AG09309 (cell line): ENCODE measurements at places on chromosomes 1 and 21.

GRCh38 chr1:154982341-154982740, 803 bp upstream of the FLAD1 start:
- no peak for DNase-seq

- no peak for DNase-seq
These were observed 28.5 kb upstream of the SELENON start for GRCh38 chr1:25771221-25772114.

GRCh38 chr21:31339721-31340120, 4.3 kb downstream of the TIAM1 start:
- DNase-seq, result no peak

DNA sequence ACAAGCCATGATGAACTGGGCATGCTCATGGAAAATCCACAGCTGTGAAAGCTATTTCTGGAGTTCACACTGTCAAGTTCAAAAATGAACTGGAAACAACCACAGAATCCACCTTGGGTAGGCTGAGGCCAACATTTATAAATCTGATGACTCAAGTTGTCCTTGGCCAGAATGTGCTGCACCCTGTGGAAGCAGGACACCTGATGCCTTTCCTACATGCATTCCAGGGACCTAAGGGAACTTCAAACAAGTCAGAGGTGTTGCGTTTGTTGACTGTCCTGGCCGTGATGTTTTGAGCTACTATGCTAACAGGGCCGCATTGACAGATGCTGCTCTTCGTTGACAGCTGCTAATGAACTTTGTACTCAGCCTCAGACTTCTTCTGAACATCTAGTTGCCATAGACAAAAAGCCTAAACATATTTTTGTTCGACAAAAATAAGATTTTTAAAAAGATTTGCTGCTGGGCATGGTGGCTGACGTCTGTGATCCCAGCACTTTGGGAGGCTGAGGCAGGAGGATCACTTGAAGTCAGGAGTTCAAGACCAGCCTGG, 127.9 kb upstream of the SLC45A1 start:
- DNase-seq, result no peak

- DNase-seq, result peak; percentile 55
These were observed 8.9 kb downstream of the TAGLN2 start for GRCh38 chr1:159916242-159917051.

GRCh38 chr1:15876357-15877055, 29.0 kb downstream of the SPEN start:
- no peak for DNase-seq

GRCh38 chr1:85316321-85316720, 39.9 kb upstream of the BCL10 start:
- no peak for DNase-seq

- no peak for DNase-seq
These were observed 17.3 kb downstream of the KCTD3 start for GRCh38 chr1:215584389-215584788.

DNA sequence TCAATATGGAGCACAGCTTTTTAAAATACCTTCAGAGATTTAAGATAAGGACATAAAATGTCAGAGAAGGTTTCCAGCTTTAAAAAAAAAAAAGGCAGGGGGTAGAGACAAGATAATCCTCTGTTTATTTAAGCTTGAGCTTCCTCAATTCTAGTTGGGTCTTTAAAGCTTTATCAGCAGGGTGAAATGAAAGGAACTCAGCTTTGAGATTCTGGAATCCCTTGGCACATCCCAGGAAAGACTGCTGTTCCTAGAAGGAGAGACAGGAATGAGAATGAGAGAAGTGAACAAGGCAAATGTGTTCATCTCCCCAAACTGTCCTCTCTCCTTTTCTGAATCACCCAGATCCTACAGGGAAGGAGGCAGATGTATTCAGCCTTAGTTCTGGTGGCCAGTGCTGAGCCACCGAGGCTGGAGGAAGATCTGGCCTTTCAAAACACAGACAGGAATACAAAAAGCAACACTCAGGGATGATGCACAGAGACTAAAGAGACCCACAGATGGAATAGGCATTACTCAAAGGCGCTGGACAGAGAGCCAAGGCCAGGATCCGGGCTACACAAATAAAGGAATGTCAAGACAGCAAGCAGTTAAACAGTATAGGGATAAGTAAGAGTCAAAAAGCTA, 385.8 kb upstream of the DUSP10 start:
- DNase-seq, result no peak

DNA sequence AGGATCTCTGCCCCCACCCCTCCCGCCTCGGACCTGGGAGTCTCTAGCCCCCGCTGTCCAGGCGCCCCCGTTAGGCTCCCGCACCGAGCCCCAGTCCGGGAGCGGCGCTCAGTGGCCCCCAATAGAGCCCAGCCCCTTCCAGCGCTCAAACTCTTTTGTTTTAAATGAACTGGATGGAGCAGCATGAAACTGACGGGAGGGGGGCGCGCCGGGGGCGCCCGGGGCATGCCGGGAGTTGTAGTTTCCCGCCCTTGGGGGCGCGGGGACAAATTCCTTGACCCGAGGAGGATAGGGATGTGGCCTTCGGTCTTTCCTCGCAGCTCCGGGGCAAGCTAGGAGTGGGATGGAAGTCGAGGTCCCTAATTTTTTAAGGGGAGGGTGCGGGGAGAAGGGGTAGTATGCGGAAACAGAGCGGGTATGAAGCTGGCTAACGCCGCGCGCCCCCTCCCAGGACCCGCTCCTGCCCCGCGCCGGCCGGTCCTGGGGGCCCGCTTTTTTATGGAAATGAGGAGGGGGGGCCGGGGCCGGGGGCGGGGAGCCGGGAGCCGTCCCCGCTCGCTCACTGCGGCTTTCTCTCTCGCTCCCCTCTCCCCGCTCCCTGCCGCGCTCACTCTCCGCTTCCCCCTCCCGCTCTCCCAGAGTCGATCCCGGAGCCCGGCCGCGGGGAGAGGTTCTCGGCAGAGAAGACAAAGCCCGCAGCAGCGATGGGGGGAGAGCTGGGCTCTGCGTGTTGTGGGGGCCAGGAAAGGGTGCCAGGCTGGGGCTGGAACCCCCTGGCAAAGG, at the start of gene MEX3A:
MEX3A (minus strand) TSS at position 157 of the 783 bp plus-strand sequence. CDS start 467 bp downstream, outside the sequence.
- DNase-seq, result no peak

DNA sequence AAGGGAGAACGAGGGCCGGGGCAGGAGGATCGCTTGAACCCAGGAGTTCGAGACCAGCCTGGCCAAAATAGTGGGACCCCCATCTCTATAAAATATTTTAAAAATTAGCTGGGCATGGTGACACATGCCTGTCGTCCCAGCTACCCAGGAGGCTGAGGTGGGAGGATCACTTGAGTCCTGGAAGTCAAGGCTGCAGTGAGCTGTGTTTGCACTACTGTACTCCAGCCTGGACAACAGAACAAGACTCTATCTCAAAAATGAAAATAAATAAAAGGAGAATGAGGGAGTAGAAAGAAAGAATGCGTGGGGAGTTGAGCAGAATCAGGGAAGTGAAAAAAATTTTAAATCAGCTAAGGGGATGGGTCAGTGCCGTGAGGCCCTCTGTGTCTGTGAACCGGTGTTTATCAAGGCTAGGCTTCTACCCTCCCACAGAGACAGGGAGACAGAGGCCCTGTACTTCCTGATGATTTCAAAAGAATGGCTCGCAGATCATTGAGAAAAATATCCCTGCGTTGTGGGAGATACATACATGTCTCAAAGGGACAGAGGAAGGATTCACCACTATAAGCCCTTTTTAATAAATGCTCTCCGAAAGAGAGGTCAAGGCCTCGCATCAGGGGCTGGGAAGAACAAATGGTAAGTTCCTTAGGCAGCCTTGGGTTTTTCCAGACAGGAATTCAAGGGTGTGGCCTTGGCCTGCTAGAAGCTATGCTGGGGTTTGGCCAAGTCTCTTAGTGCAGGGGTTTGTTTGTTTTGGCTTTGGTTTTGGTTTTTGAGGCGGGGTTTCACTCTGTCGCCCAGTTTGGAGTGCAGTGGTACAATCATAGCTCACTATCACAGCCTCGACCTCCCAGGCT, 20.7 kb downstream of the IL10RB start:
- DNase-seq, result no peak

DNA sequence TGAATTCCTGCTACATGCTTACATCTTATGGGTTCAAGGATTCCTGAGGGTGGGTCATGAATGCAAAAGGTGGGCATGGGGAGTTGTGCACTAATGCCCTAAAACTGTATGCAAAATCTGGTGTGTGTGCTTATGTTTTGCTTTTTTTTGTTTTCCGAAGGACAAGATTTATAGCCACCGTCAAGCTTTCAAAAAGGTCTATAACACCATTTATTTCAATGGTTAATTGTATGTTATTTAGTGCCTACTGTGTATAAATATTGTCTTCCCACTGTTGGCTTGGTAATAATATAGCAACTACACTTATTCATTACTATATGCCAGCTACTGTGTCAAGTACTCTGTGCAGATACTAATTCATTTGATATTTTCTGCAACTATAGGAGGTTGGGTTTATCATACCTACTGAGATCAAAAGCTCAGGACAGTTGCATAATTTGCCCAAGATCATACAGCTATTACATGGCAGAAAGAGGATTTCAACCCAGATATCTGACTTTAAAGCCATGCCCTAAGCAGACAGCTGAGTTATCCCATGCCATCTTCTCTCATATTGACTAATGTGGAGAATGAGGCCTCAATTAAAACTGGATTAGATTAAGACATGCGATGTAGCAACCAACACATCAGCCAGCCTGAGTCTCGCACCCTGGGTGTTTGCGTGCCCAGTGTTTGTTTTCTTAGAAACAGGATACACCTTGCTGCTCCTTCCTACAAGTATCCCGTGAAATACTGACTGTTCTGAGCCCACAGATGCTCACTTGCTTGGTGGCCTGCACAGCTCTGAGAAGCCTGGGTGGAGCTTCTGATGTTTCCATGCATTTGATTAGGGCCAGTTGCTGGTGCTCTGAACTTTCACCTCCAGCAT, 34.6 kb downstream of the GADD45A start:
- no peak for DNase-seq

DNA sequence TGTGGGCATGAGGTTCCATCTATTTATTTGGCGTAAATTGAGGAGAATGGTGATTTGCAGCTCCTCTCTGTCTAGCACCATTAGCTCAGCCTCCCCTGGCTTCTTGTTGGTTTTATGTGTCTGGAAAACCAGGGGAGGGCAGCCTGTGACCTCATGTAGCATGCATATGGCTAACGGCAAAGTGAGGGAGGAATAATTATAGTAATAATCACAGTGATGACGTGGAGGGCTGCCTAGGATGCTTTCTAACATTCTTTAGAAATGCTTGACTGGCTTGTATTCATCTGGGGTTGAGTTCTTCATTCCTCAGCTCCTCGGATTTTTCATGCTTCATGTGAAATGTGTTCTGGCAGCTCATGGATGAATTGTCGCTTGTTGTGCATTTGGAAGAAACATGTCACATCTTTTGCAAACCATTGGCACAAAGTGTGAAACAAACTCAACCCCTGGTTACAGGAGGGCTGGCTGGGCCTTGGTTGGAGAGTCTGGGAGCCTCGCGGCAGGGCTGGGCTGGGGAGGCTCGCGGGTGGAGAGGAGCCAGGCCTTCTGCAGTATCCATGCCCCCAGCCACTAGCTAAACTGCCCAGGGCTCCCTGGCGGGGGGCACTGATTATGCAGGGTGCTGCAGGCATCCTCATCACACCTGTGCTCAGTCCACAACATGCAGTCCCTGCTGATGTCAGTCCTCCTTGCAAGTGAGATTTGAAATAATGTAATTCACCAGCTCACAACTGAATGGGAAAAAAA, 149.6 kb downstream of the DISC1 start:
- peak; percentile 56 for DNase-seq

GRCh38 chr1:162021124-162021523, 2.5 kb downstream of the OLFML2B start:
- no peak for DNase-seq

DNA sequence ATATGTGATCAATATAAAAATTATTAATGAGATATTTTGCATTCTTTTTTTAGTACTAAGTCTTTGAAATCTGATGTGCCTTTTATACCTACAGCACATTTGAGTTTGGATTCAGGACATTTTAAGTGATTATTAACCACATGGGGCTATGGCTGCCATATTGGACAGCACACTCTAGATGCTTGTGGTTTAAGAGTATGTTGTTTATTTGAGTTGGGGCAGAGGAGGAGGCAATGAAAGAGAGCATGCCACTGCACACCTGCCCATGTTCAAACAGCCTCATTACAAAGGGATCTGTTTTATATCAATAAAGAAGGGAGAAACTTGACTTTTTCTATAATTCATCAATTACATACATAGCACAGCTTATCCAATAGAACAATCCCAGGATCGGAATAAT, 99.4 kb upstream of the EDEM3 start:
- no peak for DNase-seq

- no peak for DNase-seq
These were observed 207.2 kb upstream of the C21orf91 start for GRCh38 chr21:18026359-18026758.

GRCh38 chr1:71586030-71586429, 505.2 kb upstream of the ZRANB2 start:
- no peak for DNase-seq

DNA sequence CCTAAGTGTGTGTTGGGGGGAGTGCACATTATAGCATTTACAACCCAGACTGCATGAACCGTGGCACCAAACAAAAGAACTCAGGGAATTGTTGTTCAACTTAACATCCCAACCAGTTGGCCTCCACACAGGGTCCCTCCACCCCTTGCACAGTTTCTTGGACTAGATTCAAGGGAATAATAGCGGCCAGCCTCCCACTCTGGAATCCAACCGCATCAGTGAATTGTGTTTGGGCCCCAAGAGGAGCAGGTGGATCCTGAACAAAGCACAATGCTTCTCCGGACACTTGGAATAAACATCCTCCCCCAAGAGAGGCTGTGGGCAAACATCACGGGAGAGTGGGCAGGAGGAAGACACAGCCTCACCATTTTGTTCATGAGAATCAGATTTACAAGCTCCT, 18.2 kb downstream of the CD34 start:
- DNase-seq, result no peak

- DNase-seq, result no peak
These were observed 361.3 kb downstream of the TTLL7 start for GRCh38 chr1:83637586-83637985.

GRCh38 chr21:34814529-34814951, 145.7 kb downstream of the CLIC6 start:
- DNase-seq, result no peak

- no peak for DNase-seq
These were observed 4.2 kb downstream of the HLCS start for GRCh38 chr21:36962098-36962780.

DNA sequence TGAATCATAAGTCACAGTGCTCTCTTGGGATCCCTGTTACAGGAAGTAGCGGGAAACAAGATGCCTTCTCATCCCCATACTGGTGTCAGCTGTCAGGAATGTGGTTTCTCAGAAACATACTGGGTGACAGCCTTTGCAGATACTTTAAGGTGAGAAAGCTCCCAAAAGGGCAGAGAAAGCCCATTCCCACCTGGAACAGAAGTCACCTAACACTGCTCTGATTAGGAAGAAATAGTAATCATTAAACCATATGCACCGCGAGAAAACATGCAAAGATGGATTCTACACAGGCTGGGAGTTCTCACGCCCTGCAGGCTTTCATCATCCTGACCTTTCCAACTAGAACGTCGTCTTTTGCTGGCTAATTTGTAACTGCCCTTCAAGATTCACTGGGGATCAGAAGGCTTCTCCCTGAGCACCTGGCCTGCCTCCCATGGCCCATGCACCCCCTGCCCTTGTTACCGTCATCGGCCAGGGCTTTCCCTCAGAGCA, 46.2 kb upstream of the SLC44A3 start:
- no peak for DNase-seq

GRCh38 chr1:201103666-201104065, 8.6 kb downstream of the CACNA1S start:
- DNase-seq, result no peak
